ENCODE measurements at places on chromosomes 7 and 10.

GRCh38 chr7:141562543-141562942 lies 11.3 kb downstream of the AGK start:
- no peak for DNase-seq

DNA sequence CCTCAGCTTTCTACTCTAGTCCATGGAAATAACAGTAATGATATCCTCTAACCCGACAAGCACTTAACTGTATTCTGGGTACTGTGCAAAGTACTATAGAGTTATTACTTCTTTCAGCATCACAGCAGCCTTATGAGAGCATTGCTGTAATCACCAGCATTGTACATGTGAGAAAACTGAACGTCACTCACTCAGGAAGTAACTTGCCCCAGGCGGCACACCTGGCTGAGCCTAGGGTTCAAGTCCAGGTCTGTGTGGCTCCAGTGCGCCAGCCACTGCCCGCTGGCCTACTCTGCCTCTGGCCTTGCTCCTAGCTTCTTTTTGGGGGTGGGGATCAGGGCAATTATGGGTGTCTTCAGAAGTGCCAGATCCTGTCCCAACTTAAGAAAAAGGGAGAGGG lies 50.5 kb downstream of the ZMIZ1 start:
- DNase-seq = no peak

DNA sequence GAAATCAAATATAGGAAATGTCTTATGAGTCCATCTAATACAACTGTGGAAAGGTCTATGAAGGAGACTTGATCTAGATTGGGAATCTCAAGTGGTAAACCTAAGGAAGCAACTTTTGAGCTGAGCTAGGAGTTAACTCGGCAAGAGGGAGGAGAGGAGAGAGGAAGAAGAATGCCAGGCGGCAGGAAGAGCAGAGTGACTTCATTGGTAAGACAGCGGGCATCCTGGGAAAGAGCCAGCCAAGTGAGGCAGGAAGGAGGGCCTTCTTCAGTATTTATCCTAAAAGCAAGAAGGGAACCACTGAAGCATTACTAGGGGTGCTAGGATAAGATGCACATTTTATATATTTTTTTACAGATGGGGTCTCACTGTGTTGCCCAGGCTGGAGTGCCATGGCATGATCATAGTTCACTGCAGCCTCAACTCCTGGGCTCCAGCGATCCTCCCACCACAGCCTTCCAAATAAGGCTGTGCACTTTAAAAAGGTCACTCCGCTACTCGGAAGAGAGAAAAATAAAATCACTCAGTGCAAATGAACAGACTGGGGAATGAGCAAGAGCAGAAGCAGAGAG lies 2.0 kb downstream of the BCL7B start:
- no peak for DNase-seq

DNA sequence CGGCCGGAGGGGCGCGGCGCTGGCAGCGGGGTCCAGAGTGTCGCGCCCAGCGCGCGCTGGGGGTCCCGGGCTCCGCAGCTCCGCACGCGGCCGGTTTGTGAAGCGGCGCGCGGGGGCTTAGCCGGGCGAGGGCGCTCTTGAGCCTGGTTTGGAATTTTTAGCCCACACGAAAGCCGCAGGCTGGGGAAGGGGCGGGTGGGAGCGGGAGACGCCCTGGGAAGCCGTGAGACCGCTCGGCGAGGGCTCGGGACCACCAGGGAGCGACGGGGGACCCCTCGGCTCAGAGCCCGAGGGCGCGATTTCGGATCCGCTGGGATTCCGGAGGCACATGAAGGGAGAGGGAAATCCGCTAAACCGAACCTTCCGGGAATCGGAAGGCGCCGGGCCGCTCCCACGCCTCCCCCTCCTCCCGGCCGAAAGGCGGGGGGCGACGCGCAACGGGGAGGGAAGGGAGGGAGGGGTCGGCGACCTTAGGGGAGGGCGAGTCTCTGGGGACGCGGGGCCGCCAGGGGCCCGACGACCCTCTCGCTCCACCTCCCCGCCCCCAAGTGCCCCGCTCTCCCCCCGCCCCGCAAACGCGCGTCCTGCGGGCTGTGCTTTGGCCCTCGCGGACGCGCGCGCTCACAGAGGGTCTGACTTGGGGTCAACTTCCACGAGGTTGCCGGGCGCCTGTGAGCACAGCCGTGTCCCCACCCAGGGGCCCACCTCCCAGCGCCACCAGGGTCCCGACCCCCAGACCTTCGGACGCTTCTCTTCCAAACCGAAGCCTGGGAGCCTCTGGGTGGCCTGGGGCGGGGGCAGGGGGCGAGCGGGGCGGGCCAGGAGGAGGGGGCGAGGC lies 5.1 kb upstream of the ELFN1 start:
- DNase-seq = peak; percentile 77

- DNase-seq = no peak
Observed at GRCh38 chr7:44323381-44324203, 1.8 kb downstream of the CAMK2B start.

DNA sequence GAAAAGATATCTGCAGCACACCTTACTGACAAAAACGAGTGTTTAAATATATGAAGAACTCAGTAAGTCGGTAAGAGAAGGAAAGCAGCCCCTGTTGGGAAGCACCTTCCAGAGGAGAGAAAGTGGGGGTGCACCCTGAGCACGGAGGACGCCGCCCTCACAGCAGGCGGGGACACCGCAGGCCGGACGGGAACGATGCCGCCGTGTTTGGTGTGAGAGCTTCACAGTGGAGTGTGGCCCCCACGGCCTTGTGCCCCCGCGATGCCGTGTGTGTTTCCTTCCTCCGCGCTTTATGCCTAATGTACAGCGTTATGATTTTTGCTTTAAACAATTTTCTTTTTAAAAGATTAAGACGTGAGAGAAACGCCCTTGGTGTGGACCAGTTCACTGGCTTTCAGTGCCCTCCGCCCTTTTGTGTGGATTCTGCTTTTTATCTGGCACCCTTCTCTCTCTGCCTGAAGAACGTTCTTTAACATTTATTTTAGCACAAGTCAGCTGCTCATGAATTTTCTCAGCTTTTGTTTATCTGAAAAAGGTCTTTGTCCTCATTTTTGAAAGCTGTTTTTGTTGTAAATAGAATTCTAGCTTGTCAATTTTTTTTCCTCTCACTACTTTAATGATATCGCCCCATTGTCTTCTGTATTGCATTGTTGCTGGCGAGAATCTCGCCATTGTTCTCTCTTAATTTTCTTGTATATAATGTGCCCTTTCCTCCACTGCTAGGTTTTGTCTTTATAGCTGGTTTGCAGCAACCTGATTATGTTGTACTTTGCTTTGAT lies 110.7 kb downstream of the INPP5A start:
- peak; percentile 72 for DNase-seq

GRCh38 chr10:113322843-113323242 lies 230.0 kb upstream of the HABP2 start:
- no peak for DNase-seq

DNA sequence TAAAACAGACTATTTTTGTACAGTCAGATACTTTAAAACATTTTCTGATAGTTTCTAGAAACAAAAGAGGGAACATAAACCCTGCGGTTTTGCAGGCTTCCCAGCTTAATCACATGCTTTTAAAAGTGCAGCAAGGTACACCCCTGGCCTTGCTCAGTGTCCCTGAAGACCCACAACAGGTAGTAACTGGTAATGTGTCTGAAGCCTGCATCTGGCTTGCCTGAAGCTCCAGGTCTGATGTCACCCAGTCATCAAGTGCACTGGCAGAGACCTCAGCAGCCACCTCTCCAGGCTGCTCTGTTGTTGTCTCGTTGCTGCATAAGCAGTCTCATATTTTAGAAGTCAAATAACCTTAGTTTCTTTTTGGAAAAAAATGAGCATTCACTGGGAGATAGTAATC lies 376.1 kb upstream of the MTPN start:
- DNase-seq = no peak

GRCh38 chr10:16583382-16583781 lies 61.7 kb upstream of the C1QL3 start:
- no peak for DNase-seq
